ENCODE measurements at places on chromosomes 11 and 22. TPM values are rescaled to one million over a fixed set of nuclear protein-coding genes. Genes with fewer than 3 reads are reported as not detected.

The TTC36 gene
- total RNA-seq, result not detected

The BCL2L13 gene
- 86.7 TPM for total RNA-seq

The CNIH2 gene
- total RNA-seq, result 0.54 TPM

DNA sequence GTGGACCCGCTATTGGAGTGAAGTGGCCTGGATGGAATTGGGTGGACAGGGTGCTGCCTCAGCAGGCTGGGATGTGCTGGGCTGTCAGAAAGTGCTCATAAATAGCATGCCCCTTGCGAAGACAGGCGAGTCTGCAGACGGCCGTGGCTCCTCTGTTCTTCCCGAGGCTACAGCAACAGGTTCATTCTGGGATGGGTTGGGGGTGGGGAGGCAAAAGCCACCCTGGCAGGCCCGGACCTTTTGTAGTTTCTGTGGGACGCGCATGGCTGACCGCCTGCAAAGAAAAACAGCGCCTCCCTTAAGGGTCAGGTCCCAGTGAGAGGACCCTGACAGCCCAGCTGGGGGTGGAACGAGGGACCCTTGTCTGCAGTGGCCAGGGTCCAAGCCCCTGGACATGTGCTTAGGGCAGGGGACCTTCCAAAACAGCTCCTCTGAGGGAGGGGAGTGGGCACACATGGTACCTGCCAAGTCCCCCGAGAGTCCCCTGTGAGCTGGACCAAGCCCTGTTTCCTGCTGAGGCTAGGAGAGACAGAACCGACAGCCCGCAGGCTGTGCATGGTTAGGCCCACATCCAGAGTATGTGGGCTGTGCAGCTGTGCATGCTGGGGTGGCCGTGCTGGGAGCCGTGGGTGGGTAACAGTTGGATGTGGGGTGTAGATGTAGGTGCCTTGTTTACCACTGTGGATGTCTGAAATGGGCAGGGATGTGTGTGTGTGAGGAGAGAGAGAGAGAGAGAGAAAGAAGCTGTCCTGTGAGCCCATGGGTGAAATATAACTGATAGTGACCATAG lies at the start of gene CRYBB3:
Gene CRYBB3, plus strand, starts transcription at position 128 of the 790 bp plus-strand sequence. CDS start 1,539 bp downstream, outside the sequence.
- H3K27me3 ChIP-seq, result no peaks in the 10 kb centered on the region
- no peaks in the 10 kb centered on the region for H3K4me1 ChIP-seq
- H3K36me3 ChIP-seq, result no peaks in the 10 kb centered on the region
- H3K4me3 ChIP-seq, result no peak within 1 kb of the TSS
- H3K27ac ChIP-seq, result no peak within 1 kb of the TSS
- DNase-seq, result no peak

GRCh38 chr22:39985383-39986035 lies 9.2 kb upstream of the FAM83F start:
- peaks cover 57% of the 10 kb centered on the region for H3K27me3 ChIP-seq
- no peak for DNase-seq
- no peaks in the 10 kb centered on the region for H3K4me1 ChIP-seq
- H3K36me3 ChIP-seq, result no peaks in the 10 kb centered on the region
- H3K4me3 ChIP-seq, result no peak overlapping the region
- H3K27ac ChIP-seq, result no peak overlapping the region

- peak overlapping the region; percentile 55 for H3K27ac ChIP-seq
- H3K4me1 ChIP-seq, result peaks cover 16% of the 10 kb centered on the region
- no peaks in the 10 kb centered on the region for H3K27me3 ChIP-seq
- H3K4me3 ChIP-seq, result no peak overlapping the region
- peaks cover 12% of the 10 kb centered on the region for H3K36me3 ChIP-seq
Observed at GRCh38 chr11:116852261-116853031, 15.0 kb upstream of the APOA1 start.

DNA sequence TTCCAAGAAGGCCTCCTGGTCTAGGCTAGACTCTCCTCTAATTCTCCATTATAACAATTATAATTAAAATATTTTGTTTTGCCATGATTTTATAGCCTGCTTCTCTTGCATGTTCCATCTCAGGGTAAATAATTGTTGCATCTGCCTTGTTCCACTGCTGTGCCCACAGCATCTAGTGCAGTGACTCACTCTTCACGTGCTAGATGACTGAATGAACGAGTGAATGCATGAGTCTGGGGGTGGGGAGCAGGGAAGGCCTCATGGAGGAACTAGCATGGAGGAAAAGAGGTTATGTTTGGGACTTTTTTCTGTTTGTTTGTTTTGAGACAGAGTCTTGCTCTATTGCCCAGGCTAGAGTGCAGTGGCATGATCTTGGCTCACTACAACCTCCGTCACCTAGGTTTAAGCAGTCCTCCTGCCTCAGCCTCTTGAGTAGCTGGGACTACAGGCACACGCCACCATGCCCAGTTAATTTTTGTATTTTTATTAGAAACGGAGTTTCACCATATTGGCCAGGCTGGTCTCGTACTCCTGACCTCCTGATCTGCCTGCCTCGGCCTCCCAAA lies 5.2 kb upstream of the OAF start:
- H3K4me1 ChIP-seq, result peaks cover 9% of the 10 kb centered on the region
- no peak overlapping the region for H3K4me3 ChIP-seq
- peak; percentile 86 for DNase-seq
- no peak overlapping the region for H3K27ac ChIP-seq
- H3K36me3 ChIP-seq, result no peaks in the 10 kb centered on the region
